EH (cell line): ENCODE measurements at places on chromosomes 3 and 15.
A peak's percentile ranks its signal among the peaks of the same experiment; 100 is the strongest.

GRCh38 chr3:94117729-94118128 lies 54.9 kb downstream of the NSUN3 start:
- no peak for DNase-seq

GRCh38 chr3:138222942-138223287 lies 35.8 kb downstream of the ARMC8 start:
- no peak for DNase-seq

- peak; percentile 1 for DNase-seq
Observed at GRCh38 chr15:48282216-48282615, 49.0 kb upstream of the DUT start.

DNA sequence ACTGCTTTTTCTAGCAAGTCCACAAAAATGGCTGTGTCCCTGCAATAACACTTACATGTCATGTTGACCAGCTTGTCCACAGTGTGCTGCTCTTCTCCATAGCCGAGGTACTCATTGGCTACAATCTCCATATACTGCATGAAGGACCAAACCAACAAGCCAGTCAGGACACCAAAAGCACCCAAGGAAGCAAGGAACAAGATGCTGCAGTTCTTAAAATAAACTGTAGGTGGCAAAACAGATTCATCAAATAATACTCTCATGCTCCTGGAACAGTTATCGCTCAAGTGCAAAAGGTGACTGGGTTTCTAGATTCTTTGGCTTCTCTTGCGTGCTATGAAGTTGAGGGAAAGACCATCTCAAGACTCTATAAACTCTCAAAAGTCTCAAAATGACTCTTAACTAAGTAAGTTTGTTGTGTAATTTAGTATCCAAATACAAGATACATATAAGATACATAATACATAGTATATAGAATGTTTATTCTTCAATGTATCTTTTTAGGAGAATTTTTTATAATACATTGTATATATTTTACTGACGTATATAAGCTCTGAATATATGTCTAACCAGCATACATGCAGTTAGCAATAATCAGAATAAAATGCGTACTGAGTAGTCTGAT lies 57.0 kb downstream of the NEK10 start:
- peak; percentile 84 for DNase-seq

DNA sequence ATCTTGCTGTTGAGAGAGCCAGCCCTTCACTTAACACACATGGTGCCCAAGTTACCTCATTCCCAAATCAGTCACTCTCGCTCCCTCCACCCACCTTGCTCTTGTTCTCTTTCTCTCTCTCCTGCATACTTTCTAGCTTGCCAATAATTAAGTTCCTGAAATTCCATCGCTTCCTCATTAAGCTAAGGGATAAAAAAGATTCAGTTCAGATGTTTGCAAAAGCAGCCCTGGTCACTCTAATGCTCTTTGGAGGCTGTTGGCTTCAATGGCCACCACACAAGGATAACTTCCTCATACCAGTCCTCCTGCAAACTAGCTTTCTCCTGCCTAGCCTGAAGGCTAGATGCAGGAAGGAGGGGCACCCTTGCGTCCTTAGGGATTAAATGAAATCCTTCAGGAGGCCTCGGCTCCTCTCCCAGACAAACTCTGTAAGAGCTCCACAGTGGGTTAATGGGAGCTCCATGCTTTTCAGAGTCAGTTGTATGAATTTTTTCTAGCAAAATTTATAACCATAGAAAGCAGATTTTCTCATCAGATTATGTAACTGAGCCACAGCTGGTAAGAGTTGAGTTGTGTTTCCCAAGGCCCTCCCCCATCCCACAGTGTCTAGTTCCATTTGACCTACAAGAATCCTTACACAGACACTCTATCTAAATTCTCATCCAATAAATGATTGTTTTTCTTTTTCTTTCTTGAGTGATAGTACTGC lies 176.6 kb upstream of the TRIM42 start:
- DNase-seq, result peak; percentile 3

- DNase-seq, result peak; percentile 96
Observed at GRCh38 chr15:85592148-85592547, 202.6 kb downstream of the KLHL25 start.
